ENCODE measurements at places on chromosomes 2 and 18.

GRCh38 chr2:81853341-81853740, 1548.8 kb upstream of the LRRTM1 start:
- DNase-seq, result no peak

DNA sequence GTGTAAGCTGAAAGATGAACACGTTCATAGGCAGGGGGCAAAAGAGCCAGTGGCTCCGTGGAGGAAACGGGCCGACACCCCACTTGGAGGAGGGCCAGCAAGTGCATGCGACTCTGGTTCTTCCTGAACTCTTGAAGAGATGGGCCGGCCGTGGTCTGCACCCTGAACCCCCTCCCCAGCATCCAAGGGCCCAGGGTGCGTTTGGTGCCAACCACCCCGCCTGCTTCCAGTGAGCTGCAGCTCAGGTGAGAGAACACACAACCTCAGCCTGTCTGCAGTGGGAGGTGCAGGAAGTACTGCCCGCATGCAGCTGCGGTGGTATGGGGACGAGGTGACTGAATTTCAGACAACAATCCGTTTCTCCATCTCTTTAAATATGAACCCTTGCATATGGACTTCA, 58.9 kb downstream of the ADNP2 start:
- no peak for DNase-seq

GRCh38 chr2:207768168-207768865, 1.4 kb downstream of the FZD5 start:
- DNase-seq, result peak; percentile 71

GRCh38 chr2:174614261-174614660, 16.7 kb upstream of the WIPF1 start:
- peak; percentile 2 for DNase-seq

DNA sequence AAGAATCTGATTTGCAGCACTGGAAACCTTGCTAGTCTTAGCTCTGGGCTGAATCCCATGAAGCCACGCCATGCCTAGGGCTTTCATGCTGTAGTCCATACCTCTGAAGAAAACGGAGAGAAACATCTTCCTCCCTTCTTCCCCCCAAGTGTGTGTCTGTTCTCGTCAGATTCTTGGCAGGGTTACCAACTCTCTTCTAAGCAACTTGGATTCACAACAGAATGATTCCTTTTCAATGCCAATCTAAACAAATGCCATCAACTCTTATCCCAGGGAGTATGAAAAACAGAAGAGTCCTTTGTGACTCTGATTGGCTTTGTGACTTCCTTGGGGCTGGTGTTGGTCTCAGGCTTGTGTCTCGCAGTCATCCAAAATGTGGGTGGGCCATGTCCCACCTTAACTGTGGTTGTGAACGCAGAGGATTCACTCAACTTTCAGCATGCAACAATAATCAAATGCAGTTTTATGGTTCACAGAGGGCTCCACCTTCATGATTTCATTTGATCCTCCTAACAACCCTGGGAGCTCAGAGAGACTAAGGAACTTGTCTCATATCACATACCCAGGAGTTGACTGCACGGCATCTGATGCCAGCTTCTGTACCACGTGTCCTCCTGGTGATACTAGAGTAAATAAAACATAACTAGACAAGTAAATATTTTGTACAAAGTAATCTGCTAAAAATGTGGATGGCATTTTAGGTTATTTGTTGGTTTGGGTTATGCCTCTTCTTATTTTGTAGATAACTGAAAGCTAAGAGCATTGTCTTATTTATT, 186.0 kb upstream of the TNP1 start:
- DNase-seq, result no peak

GRCh38 chr18:28152754-28153153, 24.2 kb downstream of the CDH2 start:
- DNase-seq, result no peak

DNA sequence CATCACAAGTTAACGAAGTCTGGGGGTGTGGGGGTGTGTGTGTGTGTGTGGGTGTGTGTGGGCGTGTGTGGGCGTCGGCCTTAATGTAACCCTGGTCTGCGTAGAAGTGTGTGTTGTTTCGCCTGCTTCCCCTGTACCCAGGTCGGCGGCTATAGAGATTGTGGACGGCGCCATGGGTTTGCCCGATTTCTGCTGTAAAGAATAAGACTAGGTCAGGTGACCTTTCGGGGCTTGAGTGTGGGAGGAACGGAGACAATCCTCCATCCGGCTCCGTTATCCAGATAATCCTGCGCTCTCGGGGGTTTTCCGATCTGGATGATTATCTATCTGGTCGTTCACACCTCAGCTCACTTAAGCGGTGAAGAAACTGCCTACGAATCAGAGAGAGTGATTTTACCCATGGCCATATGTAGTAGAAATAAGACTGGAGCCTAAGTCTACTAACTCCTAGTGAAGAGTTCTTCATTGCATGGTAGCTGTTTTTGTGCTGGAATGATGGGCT, 543 bp downstream of the HADHB start:
- DNase-seq, result peak; percentile 54

DNA sequence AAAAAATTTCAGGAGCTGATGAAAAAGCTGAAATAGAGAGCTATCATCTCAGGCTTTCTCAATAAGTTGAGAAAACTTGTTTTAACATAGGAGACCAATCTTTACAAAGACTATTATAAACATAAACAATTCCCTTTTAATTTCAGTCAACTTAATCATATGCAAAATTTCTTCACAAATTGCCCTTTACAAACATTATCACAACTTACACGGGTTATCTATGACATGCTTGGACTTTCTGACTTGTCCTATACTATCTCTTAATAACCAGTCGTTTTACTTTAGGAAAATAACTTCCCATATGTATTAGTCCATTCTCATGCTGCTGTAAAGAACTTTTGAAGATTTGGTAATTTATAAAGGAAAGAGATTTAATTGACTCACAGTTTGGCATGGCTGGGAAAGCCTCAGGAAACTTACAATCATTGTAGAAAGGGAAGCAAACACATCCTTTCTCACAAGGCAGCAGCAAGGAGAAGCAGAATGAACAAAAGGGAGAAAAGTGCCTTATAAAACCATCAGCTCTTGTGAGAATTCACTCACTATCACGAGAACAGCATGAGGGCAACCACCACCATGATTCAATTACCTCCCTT, 1583.7 kb upstream of the CELF4 start:
- peak; percentile 38 for DNase-seq

DNA sequence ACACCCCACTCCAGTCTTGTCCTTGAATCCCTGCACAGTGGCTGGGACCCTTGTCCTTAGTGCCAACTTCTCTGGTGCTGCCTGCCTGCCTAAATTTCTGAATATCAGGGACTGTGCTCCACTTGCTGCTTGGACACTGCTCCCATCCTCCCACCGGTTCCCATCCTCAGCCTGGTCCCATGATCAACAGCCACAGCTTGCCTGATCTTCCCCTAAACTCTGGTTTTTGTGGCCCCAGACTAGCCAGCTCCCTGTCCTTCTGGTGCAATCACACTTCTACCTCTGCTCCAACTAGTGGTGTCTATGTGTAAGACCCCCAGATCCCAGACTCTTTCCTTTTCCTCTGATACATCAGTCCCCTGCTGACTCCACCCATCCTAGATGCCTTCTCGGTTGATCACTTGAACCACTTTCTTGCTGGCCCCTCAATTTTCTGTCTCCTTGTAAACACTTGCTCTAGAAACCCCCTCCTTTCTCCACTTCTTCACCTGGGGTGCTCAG, 37.2 kb upstream of the POLE4 start:
- DNase-seq, result no peak

DNA sequence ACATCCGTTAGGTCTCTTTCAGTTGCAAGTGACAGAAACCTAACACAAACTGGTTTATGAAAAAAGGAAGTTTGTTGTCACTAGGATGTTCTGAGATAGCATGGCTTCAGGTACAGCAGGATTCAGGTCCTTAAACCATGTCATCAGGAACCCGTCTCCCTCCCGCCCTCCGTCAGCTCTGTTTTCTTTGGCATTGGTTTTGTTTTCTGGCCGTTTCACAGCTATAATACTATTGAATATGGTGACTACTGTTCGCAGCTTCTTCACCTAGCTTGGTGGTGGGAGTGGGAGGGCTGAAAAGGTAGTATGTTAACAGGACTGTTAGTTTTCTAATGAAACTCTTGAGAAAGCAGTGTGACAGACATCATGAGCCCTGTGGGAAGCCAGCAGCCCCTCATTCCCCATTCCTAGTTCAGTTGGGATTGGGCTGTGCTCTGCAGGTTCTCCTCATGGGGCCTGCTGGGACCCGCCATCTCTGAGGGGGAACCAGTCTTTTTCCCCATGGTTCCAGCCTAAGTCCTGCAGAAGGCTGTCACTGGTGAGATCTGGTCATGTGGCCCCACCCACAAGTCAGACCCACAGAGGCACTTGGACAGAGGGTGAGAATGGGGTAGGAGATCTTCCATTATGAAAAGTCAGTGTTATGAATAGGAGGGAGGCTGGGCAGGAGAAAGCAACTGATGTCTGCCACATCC, 12.1 kb downstream of the PTMA start:
- no peak for DNase-seq

DNA sequence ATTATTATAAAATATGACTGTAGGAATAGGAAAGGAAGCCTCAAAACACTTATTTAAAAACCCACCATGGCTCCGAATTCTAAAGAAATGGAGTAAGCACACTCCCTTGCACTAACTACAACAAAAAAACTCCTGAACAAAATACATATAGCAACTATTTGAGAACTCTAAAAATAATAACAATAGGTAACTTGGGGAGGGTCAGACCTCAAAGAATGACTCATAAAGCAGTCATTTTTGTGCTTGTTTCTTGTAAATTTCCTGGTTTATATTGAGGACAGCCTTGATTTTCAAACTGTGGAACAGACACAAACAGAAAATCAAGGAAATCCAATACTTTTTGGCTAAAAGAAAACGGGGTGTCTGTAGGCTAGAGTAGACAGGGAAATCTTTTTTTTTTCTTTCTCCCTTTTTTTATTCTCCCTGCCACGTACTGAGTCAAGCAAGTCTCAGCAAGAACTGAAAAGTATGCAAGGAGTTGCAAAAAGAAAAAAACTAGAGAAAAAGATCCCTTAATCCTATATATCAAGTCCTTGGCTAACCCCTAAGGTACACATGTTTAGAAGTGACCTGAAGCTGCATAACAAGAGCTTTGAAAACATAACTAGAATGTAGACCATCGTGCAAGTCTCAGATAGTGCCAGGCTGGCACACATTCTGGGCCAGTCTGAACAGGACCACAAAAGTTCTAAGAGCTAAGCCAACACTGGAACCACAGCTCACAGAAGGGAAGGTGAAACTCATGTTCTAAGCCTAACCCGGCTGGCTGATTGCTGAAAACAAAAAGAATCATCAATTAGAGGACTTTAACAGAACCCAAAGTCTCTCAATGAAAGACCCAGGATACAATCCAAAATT, 403.1 kb upstream of the LYPD1 start:
- no peak for DNase-seq

DNA sequence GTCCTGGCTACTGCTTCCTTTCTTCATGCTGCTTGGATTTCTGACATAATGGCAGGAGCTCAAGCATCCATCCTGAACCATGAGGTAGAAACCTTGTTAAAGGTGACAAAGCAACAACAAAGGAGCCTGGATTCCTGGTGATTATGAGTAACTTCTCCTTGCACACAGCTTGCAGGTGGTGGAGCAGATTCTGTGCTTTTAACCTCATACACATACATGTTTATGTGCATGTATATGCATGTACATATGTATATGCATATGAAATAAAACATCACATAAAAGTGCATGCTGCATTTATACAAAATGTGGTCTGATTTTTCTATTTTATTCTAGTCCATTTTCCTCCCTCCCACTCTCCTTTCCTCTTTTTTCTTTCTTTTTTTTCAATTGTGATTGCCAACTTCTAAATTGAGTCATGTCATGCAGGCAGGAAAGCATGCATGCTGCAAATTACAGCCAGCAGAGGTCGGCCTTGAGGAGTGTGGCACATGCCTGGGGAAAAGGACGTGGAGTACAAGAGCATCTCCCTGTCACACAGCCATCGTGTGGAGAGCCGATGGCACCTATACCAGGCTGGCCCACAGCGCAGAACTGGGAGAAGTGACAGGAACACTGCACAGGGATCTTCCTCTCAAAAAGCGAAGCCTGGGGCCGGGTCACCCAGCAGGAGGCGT, 17.9 kb downstream of the LCT start:
- DNase-seq, result peak; percentile 47

- peak; percentile 2 for DNase-seq
These were observed 108.2 kb downstream of the PDE1A start for GRCh38 chr2:182318466-182319220.

DNA sequence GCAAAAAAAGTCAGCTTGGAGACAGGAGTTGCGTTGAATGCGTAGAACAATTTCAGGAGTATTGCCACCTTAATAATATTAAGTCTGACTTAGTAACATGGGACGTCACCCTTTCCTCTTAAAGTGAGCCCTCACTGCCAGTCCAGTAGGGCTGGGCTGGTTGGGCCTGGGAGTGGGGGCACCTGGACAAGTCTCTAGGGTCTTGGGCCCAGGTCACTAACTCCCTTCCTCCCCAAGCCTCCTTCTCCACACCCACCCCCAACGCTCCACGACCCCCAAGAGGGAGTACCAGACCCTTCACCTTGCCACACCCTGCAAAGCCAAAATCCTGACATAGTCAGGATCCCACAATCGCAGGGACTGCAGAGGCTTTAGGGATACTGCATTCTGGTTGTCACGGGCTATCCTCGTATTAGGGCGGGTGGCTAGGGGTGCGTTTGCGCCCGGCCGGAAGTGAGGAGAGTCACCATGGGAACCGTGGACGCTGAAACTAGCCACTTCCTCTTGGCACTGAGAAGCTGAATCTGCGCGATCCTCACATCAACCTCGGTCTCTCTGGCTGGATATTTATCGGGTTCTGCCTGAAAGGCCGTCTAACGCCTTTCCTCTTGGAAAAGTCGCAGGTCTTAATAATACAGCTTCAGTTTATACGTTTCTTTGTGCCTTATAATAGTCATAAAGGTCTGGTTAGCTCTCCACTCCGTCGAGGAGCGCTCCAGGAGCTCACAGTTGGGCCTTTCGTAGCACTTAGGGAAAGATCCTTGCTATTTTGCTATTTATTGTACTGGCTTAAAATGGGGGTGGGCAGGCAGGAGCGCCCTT, 10.3 kb upstream of the CXXC1 start:
- peak; percentile 90 for DNase-seq

- DNase-seq, result no peak
These were observed 68.9 kb upstream of the HAAO start for GRCh38 chr2:42861321-42861720.

GRCh38 chr2:236793023-236794011, 223.7 kb downstream of the ACKR3 start:
- DNase-seq, result no peak

DNA sequence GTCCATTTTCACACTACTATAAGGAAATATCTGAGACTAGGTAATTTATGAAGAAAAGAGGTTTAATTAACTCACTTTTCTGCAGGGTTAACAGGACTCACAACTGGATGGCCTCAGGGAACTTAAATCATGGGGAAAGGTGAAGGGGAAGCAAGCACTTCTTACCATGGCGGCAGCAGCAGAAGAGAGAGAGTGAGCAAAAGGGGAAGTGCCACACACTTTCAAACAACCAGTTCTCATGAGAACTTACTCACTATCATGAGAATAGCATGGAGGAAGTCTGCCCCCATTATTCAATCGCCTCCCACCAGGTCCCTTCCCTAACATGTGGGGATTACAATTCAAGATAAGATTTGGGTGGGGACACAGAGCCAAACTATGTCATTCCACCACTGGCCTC, 55.1 kb upstream of the NETO1 start:
- no peak for DNase-seq
